Neural crest cell (in vitro differentiated cells): ENCODE measurements at places on chromosomes 12 and 14.

- DNase-seq = no peak
Measured at GRCh38 chr14:65296402-65296801, 116.1 kb upstream of the FUT8 start.

DNA sequence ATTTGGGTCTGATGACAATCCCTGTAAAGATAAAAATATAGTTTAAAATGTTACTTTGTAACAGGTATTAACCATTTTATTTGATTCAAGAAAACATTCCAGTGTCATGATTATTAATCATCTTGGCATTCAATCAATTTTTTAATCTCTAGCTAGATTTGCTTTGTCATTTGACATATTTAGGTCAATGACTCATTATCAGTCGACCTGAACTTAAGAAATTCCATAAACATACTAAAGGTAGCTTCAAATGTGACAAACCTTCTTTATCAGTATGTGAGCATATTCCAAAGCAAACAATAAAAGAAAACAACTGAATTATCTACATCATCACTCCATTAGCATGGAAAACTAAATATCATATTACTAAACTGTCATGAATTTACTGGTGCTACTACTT is 50.8 kb upstream of the CDKL1 start:
- no peak for DNase-seq

- DNase-seq = no peak
Measured at GRCh38 chr12:130972586-130972950, 18.9 kb downstream of the ADGRD1 start.

DNA sequence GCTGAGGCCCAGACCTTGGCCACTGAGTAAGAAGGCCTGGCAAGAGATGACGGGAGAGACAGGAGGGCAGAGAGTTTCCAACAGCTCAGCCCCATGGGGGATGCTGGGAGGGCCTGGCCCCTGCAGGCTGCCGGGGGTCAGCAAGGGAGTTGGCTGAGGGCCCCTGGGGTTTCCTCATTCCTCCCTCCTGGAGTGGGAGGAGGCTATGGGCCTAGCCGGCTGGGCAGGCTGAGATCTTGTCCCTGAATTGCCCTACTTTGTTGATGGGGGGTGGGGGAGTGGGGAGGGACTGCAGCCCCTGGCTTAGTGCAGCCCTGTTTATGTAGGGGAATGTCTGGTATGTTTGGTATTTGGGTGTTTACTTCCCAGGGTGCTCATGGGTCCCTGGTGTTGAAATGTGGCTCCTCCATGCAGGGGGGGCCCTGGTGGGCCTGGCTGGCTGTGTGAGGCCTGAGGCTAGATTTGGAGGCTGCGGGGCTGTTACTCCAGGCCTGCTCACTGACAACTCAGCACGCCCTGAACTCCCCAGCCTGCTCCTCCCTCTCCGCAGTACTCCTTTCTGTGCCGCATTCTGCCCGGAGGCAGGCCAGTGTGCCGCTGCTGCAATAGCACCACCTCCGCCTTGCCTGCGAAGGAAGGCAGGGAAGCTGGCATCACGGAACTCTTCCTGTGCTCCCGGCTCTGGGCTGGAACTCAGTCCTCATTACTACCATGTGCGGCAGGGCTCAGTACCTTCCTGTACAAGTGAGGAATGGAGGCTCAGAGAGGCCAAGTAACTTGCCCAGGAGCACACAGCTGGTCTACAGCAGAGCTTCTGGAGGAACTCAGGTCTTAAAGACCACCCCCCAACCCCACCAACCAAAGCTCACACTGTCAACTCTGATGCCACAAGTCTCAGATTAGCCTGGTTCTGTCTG is 25.3 kb downstream of the JDP2 start:
- DNase-seq = peak; percentile 36

GRCh38 chr14:74395094-74395493 is 30.9 kb downstream of the SYNDIG1L start:
- no peak for DNase-seq

DNA sequence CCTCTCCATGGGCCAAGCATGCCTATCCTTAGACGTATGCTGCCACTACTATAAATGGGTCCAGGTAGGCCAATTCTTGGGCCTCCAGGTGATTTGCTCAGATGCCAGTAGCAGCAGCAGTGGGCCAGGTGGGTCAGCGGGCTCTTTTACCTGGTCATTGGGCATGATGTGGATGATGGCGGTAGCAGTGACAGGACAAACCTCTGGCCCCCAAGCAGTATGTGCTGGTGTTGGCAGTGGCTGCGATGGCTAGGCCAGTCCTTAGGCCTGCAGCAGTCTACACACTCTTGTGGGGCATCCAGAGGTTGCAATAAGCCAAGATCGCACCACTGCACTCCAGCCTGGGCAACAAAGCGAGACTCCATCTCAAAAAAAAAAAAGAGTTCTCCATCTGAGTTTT is 19.1 kb upstream of the VASH1 start:
- no peak for DNase-seq

GRCh38 chr14:48598458-48598857 is 923.1 kb upstream of the MDGA2 start:
- no peak for DNase-seq

- DNase-seq = no peak
Measured at GRCh38 chr14:47439953-47440352, 235.5 kb downstream of the MDGA2 start.

- DNase-seq = no peak
Measured at GRCh38 chr12:124551268-124552144, 15.9 kb downstream of the NCOR2 start.

- no peak for DNase-seq
Measured at GRCh38 chr14:52369305-52369801, 55.2 kb downstream of the PTGER2 start.

DNA sequence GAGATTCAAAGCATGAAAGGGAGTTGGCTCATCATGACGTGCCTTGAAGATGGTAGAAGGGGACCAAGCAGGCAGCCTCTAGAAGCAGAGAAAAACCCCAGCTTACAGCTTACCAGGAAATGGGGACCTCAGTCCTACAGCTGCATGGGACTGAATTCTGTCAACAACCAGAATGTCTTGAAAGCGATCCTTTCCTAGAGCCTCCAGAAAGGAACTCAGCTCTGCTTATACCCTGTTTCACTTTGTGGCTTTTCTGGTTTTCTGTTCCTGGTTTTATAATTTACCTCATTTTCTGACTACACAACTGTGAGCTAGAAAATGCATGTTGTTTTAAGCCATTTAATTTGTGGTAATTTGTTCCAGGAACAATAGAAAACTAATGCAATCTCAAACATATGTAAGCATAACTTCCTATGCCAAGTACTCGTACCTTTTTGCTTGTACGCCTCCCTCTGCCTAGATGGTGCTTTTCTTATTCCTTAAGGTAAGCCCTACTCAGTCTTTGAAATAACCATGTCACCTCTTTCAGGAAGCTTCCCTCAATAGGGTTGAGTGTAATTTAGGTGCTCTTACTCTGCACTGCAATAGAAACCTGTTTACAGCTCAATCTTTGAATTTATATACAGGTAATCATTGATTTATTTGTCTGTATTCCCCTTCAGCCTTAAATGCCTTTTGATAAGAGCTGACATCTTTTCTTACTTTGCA is 348.8 kb downstream of the TMEM117 start:
- no peak for DNase-seq

- no peak for DNase-seq
Measured at GRCh38 chr12:25787701-25788100, 170.8 kb upstream of the RASSF8 start.

GRCh38 chr14:59166258-59166657 is 22.2 kb upstream of the DAAM1 start:
- no peak for DNase-seq

GRCh38 chr12:69150796-69151127 is 88.6 kb upstream of the CPSF6 start:
- DNase-seq = no peak

GRCh38 chr14:77593501-77593961 is 22.9 kb downstream of the SPTLC2 start:
- DNase-seq = no peak

GRCh38 chr14:39500253-39500652 is 68.0 kb upstream of the FBXO33 start:
- DNase-seq = no peak

DNA sequence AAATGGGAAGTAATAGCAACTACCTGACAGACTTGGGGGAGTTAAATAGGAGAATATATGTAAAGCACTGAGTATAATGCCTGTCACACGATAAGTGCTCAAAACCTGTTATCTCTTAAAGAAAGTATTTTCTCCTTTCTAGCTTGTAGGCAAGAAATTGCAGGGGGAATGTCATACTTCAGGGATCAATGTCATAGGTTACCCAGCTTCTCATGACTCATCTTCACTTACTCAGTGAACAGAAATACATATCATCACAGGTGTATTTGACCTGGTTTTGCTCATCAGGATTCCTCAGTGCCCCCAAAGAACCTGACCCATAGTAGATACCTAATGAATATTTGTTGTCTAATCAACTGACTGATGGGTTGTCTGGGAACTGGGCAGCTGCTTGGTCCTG is 285.0 kb upstream of the ATP2B1 start:
- no peak for DNase-seq

- peak; percentile 48 for DNase-seq
Measured at GRCh38 chr12:13233830-13234641, 37.5 kb downstream of the EMP1 start.

DNA sequence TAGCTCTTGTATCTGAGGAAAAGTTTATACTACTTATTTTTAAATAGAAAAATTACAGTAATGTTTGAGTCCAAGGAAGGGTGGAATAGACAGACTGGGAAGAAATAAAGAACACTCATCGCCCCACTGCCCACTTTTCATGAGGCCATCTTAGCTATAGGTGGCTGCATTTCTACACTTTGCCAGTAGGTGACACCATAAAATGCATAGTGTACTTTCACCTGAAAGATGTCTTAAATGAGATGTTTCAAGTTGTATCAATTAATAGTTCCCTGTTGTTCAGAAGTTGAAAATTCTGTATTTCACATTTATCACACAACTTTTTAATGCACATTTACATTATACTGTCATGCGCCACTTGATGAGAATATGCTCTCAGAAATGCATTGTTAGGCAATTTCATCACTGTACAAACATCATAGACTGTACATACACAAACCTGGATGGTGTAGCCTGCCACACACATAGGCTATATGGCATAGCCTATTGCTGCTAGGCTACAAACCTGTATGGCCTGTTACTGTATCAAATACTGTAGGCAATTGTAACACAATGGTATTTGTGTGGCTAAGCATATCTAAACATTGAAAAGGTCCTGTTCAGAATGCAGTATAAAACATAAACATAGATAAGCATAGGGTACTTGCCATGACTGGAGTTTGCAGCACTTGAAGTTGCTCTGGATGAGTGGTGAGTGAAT is 27.6 kb downstream of the PMCH start:
- DNase-seq = no peak

DNA sequence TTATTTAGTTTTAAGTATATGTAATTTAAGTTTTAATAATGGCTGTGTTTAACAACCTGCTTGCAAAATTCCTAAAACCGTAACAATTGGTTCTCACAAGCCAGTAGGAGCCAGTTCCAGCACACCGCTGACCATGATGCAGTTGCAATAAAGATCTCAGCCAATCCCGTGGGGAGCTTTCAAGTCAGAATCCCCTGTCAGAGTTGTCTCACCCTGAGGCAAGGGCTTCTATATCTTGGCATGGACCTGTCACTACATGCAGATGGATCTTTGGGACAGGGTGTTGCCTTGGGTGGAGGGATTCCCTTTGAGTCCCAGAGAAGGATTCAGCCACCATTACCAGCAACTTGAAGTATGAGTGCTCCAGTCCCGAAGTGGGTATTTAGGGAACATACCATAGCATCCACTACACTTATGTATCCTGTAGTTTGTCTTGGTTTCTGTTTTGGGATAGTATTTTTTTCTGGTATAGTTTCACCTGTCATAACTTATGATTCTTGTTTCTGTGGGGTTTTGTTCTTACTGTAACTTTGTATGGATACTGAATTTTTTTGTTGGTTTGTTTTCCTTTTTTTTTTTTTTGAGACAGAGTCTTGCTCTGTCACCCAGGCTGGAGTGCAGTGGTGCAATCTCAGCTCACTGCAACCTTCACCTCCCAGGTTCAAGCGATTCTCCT is 30.1 kb upstream of the LIMA1 start:
- no peak for DNase-seq

- no peak for DNase-seq
Measured at GRCh38 chr14:61372379-61372778, 51.0 kb downstream of the PRKCH start.

DNA sequence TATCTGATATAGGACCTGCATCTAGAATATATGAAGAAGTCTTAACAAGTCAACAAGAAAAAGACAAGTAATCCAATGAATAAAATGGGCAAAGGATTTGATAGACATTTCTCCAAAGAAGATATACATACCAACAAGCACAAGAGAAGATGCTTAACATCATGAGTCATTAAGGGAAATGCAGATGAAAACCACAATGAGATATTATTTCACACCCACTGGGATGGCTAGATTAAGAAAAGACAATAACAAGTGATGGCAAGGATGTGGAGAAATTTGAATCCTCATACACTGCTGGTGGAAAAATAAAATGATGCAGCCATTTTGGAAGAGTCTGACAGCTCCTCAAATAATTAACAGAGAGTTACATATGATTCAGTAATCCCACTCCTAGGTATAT is 502.6 kb downstream of the FUT8 start:
- no peak for DNase-seq
